Inflammatory macrophage treated with lipopolysaccharide for 1 hour (primary cell): ENCODE measurements at places on chromosomes 3 and 15.
A peak's percentile ranks its signal among the peaks of the same experiment; 100 is the strongest.

DNA sequence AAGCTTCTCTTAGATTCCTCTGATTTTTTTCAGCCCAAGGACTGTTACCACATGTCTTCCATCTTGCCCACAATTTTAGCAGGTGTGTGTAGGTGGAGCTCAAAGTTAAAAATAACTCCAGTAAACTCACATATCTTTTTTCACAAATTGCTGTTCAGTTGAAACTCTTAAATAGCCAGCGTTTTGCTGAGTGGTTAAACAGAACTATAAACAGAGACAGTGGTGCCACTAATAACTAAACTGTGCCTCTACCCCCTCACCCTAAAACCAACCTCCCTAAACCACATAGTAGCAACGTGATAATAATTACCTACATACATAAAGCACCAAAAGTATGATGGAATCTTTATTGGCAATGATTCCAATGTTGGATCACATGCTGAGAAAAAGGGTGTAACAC is 525.1 kb downstream of the PDCD6IP start:
- no peak for DNase-seq

DNA sequence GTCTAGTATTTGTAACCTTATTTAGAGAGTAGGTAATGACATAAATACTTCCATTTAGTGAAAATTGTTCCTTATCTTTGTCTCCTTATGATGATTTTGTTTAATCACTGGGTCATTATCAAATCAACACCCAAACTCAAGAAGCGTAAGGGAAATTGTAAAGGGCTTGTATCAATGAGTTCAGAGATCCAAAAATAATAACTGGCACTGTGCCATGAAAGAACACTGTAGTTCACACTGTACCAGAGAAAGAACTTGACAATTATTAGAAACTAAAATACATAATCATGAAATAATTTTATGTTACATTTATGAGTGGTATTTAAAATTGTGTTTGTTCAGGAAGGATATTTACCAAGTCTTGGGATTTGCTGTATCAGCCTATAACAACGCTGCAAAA is 895.4 kb downstream of the FHIT start:
- no peak for DNase-seq

GRCh38 chr3:65641045-65641444 is 397.7 kb downstream of the MAGI1 start:
- DNase-seq: no peak

- DNase-seq: peak; percentile 13
Measured at GRCh38 chr15:77569729-77570125, 63.0 kb downstream of the LINGO1 start.

GRCh38 chr3:39910826-39911464 is 101.5 kb downstream of the MYRIP start:
- no peak for DNase-seq

DNA sequence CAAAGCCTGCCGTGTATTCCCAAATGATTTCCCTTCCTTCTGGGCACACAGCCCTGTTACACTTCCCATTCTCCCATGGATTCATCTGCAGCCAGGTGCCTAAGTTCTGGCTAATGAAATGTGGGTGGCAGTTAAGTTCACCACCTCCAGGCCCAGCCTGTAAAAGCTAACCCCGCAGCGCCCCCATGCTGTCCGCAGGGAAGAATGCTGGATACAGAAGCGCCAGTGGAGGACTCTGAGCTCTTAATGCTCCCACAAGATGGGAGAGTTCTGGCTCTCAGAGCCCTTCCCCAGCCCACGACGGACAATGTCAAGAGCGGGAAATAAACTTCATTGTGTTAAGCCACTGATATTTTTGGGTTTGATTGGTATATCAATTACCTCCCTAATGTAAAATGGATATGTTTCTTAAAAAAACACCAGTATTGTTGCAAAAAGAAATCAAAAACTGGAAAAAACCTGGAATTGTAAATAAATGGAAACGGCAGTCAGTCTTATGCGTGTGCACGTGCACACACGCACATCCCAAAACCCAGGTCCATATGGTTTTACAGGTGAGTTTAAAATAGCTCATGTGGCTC is 37.7 kb upstream of the FGD5 start:
- peak; percentile 40 for DNase-seq

- no peak for DNase-seq
Measured at GRCh38 chr3:100234364-100234763, 26.4 kb upstream of the TBC1D23 start.
